ENCODE measurements at places on chromosomes 6 and 20. TPM values are rescaled to one million over a fixed set of nuclear protein-coding genes. Genes with fewer than 3 reads are reported as not detected.

The CST7 gene
- total RNA-seq: 700 TPM

The SEL1L2 gene
- not detected for total RNA-seq

The GABRR1 gene
- total RNA-seq: not detected

The SYNDIG1 gene
- total RNA-seq: not detected

The PRICKLE4 gene
- total RNA-seq: not detected

GRCh38 chr6:125415913-125416312, 114.1 kb upstream of the HDDC2 start:
- DNase-seq: no peak

GRCh38 chr6:126094411-126094810, 108.1 kb downstream of the TRMT11 start:
- no peak for DNase-seq

DNA sequence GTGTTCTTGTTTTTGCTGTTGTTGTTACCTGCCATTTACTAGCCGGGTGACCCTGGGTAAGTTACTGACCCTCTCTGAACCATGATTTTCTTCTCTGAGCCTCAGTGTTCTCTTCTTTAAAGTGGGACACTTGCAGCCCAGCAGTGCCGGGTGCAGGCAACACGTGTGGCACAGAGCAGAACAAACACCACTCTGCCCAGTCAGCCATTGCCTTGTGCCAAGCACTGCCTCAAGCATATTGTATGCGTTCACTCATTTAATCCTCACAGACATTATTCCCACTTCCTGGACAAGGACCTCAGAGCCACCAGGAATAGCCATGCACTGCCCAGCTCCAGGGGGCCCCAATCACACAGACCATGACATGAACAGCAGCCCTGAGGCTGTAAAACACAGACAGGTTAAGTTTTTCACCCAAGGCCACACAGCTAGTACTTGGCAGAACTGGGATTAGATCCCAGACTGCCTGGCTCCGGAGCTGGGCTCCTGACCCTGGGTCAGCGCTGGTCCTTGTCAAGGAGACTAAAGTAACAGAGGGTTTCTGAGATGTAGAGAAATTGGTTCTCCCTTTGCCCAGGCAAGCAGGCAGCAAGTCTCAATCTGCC, 74.0 kb upstream of the PTPN1 start:
- no peak for DNase-seq

DNA sequence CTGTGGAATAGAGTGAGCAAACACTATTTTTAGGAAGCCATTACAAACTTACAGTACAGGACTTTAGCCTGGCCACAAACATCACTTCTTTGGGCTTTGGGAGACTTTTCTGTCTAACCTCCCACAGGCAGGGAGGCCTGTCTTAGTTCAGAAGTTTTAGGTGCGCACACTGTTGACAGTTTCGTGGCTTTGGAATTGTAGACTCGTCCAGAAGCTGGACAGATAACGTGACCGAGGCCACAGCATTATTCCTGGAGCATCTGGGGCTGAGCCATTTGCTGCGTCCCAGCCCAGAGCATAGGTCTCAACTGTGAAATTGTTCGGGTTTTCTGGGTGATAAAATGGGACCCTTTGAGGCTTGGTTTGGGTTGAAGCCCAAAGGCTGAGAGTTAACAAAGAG, 53.8 kb downstream of the NDUFAF5 start:
- DNase-seq: no peak

DNA sequence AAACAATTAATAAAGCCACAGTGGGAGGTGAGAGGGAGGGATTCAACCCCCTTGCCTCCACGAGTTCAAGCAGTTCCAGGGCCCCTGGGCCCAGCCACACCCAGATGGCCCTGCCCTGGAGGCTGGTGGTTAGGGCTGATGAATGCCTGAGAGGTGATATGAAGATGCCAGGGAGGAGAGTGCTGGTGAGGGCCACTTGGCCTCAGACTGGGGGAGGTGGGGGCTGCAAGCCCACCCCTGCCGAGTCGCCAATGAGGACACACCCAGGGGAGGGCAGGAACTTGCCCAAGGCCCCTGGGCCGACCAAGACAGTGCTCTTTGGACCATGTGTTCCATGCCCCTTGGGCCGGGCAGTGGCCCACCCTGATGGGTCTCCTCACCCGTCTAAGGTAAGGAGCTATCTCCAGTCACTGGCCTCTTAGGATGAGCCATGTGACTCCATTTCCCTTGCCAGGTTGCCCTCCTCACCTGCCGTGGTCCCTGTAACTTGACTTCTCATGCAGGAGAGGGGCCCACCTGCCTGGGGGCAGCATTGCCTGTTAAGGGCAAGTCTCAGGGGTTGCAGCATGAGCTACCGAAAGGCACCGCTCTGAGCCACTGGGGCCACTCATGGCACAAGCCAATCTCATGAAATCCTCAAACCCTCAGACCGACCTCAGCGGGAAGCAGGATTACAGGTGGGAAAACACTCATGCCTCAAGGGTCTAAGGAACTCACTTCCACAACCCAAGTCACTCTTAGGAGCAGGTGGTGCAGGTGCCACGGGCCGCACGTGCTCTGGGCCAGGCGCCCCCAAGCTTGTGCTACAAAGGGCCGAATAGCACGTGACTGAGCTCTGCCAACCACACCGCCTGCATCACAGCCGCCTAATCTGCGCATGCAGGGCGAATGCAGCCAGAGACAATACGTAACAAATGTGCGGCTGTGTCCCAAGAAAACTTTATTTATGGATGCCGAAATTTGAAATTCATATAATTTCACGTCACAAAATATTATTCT, 147.4 kb upstream of the MLN start:
- no peak for DNase-seq

GRCh38 chr6:46933751-46934150, 12.0 kb upstream of the ADGRF5 start:
- no peak for DNase-seq

DNA sequence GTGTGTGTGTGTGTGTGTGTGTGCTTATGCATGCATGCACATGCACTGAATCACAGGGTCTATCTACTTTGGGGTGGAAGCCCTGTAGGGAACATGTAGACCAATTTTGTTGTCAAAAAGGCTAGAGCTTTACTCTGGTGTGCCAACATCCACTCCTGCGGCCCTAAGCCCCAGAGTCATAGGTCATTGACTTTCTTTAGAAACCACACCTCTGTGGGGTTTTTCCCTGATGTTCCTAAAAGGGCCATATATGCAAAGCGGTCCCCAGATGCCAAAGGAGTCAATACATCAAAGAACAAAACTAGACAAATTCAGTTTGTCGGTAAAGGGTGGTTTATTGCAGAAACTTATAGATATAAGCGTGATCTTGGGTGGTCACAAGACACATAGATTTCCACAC, 29.8 kb upstream of the SLC2A12 start:
- no peak for DNase-seq

DNA sequence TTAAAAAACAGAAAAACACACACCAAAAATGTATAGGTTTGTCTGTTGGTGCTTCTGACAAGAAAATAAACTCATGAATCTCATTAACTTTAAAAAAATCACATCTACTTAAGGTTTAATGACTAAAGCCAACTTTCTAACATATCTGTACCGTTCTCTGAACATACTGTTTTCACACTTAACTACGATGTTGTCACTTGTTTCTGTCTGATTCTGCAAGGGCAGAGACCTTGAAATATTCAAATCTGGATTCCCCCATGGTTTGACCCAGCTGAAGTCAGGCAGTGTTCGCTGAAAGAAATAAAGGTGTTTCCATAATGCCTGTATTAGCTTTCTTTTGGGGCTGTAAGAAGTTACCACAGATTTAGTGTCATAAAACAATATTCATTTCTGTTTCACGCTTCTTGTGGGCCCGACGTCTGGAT, 2.7 kb upstream of the ASXL1 start:
- DNase-seq: no peak

DNA sequence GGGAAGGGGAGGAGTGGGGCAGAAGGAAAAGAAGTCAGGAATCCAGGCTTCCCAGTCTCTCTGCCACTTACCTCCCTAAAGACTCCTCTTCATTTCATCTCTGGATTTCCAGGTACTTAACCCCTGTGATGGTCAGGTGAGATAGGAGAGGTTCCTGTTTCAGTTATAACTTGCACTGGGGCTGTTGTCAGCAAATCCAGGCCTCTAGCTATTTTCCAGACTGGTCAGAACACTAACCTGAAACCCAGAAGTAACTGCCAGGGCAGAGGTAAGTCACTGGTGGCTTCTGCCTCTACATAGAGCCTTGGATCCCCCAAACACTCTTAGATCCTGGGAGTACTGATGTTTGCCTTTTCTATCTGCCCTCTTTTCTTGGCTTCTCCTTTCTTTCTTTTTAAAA, 233.5 kb upstream of the TAB2 start:
- no peak for DNase-seq

- no peak for DNase-seq
Measured at GRCh38 chr6:38684237-38684636, 18.7 kb downstream of the GLO1 start.

DNA sequence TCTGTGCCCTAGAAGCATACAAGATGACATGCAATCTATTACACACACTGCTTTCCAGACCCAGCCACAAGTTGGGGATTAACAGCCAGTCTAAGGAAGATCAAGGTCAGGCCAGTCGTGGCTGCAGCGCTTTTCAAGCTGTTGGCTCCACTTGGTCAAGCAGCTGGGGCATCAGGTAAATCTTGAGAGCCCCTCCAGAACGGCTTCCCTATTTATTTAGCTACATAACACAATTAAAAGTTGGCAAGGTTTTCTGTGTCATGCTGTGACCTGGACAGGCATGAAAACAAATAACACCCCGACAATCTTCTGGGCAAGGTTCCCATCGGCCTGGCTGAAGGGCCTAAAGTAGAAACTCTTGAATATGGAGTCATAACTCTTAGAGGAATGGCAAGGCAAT, 524.3 kb downstream of the PRKN start:
- DNase-seq: no peak

- DNase-seq: no peak
Measured at GRCh38 chr6:8789878-8790277, 354.5 kb upstream of the SLC35B3 start.

GRCh38 chr6:104884867-104885517, 25.3 kb upstream of the HACE1 start:
- no peak for DNase-seq

DNA sequence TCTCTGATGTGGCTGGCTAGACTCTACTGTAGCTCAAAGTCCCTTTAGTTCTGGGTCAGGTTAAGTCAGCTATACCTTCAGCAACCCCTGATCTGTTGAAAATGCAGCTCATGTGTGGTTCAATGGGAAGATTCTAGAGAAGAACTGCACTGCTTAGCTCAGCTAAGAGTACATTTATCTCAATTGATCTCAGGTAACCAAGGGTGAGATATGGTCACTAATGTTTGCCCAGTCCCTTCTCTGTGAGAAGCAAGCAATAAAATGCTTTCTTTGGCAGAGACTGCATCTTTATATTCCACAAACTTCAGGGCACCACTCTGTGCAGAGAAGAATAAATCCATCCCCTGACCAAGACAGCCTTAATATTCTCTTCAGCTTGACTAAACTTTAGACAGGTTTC, 240.6 kb upstream of the RAB32 start:
- DNase-seq: no peak

GRCh38 chr6:105896052-105896820, 189.9 kb upstream of the PRDM1 start:
- no peak for DNase-seq

DNA sequence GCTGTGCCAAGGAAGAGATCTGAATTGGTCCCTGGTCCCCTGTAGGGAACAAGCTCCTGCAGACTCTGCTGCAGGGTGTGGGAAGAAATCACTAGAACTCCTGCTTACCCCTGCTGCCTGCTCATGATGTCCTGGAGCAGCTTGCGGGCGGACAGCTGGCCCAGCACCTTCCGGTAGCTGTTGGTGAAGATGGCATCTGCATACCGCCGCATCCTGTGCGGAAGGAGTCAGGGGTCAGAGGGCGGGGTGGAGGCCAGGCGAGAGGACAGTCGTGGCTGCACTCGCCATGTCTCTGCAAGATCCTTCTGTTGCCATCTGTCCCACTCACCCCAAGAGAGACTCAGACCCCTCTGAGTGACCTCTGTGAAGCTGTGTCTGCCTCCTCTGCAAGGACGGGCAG, 5.3 kb downstream of the GHRH start:
- no peak for DNase-seq

DNA sequence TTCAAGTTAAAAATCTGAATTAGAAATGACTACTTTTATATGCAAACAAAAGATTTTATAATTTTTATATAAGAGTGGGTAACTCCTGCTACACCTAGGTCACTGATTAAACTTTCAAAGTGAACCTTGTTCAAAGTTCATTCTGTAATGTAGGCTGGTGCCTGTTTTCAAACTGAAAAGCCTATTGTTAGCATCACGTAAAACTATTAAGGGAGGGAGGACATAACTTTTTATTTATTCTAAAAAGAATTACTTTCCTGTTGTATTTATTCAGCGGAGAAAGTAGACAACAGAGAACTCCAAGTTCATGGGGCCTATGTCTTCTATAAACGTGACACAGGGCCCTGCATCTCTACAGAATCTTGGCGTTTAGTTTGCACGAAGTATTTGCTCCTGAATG, 27.4 kb downstream of the FERMT1 start:
- DNase-seq: no peak

GRCh38 chr6:5213836-5214235, 46.9 kb downstream of the LYRM4 start:
- DNase-seq: no peak

DNA sequence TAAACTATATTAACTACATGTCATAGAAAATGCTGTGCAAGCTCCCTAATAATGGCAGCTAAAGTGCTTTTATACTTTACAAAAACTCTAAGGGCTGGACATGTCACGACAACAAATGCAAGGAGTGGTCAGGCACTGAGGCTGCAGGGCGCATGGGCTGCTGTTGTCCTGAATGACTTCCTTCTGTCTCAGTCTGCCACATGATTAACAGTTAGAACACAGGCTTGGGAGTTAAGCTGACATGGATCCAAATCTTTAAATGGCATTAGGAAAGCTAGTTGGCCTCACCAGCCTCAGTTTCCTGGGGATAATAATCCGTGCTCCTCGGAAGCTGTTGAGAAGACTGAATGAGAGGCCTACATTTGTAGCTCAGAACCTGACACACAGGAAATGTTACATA, 57.4 kb downstream of the PREP start:
- DNase-seq: no peak

DNA sequence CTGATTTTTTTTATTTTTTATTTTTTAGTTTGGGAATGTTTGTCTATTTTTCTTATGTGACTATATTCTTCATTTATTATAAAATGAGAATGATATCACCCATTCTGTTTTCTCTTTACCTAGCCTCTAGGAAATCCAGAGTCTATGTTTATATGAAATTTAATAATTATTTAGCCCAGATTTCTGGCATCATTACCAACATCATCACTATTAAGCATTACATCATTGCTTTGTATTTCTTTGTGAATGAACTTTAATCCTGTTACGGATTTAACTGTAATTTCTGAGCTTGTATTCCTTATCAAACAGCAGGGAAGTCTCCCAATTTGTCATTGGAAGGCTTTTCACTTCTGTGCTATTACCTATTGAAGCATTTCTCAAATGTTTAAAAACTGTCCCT, 72.7 kb upstream of the NOX3 start:
- DNase-seq: no peak
